Dermis microvascular lymphatic vessel endothelial cell (primary cell): ENCODE measurements at places on chromosomes 11 and 22.

DNA sequence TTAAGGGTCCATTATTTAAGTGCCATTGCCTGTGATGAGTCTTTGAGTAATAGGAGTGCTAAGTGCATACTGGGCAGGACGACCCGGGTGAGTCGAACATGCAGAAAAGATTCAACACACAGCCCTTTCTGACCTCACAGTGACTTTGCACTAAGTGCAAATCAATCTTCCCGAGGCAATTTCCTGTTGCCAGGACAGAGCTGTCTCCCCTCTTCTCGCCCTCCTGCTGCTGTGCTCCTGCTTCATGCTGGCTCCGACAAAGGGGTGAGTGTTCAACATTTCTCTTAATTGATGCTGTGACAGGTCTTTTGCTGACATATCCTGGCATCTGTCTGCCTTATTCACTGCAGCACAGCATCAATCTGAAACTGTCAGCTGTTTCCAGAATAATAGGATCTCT is 42.0 kb downstream of the MCHR1 start:
- DNase-seq = no peak

- peak; percentile 87 for DNase-seq
Observed at GRCh38 chr11:126113515-126113957, 50.9 kb upstream of the CDON start.

- no peak for DNase-seq
Observed at GRCh38 chr11:15471895-15472799, 357.4 kb downstream of the INSC start.

- DNase-seq = no peak
Observed at GRCh38 chr22:37675930-37676735, 697 bp downstream of the LGALS1 start.

DNA sequence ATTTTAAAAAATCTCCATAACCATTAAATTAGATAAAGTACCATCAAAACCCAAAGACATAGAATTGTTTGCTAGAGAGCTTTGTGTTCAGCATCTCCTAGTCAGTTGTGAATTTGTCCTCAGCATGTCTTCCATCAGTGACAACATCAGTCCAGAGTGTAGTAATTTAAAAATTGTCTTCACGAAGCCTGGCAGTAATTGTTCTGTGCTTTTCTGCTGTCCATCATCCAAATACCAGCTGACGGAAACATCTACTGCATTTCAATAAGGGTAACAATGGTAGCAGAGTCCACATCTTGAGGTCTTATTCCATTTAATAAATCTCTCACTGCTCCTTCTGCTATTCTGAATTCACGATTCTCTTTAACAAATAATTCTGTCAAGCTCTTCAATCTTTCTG is 121.5 kb downstream of the ATXN10 start:
- no peak for DNase-seq

GRCh38 chr22:45332001-45332400 is 22.3 kb downstream of the FAM118A start:
- no peak for DNase-seq
